CD4-positive, alpha-beta T cell treated with Interleukin-12 subunit alpha and Interleukin-12 subunit beta, for 1 hour (primary cell): ENCODE measurements at places on chromosomes 6 and 20.

DNA sequence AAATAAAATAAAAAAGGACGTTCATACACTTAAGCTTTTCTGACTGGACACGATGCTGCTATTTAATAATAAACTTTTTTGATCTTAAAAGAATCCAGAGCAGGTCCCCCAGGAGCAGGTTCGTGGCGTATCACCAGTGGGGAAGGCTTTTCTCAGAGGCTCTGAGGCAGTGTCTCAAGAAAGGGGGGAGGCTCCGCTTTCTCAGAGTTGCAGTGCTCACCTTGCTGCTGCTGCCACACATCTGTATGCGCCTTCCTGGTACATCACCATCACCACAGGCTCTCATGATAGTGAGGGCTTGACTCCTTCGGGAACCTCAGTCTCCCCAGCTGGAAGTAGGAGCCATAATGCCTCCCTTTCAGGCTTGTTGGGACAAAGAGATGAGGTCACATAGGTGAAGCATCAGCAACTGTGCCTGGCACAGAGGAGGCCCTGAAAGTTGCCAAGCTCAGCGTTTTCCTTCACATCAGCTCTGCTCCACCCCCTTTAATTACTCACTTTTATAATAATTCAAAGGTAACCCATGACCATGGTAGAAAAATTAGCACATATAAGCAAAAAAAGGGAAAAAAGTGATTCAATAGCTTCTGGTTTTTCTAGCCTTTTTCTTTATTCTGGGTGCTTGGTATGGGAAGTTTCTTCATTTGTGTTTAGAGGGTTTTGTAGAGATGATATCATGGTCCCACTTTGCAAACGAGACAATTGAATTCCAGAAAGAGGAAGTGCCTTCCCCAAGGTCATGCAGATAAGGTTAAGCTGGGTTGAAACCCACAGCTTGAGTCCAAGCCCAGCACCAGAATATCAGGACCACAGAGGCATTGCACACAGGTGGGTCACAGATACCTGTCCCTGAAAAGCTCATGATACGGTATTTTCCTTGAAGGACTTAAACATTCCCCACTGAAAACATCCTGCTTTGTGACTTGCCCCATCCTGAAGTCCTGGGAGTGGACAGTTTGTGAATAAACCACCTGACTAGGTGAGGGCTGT, 24.5 kb downstream of the SRSF3 start:
- no peak for DNase-seq

GRCh38 chr20:53967527-53967926, 102.9 kb downstream of the BCAS1 start:
- no peak for DNase-seq

GRCh38 chr20:43323592-43323991, 133.9 kb upstream of the PTPRT start:
- DNase-seq, result no peak

- peak; percentile 52 for DNase-seq
Measured at GRCh38 chr6:131135244-131136020, at the start of gene AKAP7. Gene AKAP7 (plus strand): TSS chr6:131135467. CDS start chr6:131135764, 297 bp downstream.
